Stimulated activated CD4-positive, alpha-beta T cell treated with anti-CD3 and anti-CD28 coated beads, Interleukin-4, amount 100 ng/mL, for 4 hours (primary cell): ENCODE measurements at places on chromosomes 4 and X.

DNA sequence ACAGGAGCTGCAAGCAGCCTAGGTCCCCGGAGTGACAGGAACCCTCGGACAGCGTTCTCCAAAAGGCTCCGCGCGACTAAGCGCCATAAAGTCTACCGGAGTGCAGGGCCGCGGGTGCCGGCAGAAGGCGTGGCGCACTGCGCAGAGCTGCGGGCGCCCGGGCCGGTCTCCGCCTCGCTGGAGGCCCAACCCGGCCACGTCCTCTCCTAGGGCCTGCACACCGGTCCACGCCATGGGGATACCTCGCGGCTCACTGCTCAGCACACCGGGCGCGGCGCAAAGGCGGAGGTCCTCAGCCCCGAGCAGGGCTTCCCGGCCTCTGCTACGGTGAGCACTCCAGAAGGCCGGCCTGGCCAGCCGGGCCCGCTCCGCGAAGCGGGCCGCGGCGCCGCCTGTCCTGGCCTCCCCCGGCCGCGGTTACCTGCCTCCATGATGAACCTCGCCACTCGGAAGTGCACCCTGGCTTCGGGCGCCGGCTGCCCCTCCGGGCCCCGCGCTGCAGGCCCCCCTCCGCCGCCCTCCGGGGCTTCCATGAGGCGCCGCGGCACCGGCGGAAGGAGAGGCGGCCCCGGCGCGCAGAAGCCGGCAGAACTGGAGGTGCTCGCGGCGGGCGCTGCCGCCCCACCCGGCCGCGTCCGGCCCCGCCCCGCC is at the start of gene CCNQ:
Gene CCNQ (minus strand): TSS at position 599 of the 651 bp plus-strand sequence. CDS start 66 bp downstream, at position 533.
- peak; percentile 18 for DNase-seq

- DNase-seq = no peak
Measured at GRCh38 chr4:3677748-3678070, 88.5 kb upstream of the ADRA2C start.

DNA sequence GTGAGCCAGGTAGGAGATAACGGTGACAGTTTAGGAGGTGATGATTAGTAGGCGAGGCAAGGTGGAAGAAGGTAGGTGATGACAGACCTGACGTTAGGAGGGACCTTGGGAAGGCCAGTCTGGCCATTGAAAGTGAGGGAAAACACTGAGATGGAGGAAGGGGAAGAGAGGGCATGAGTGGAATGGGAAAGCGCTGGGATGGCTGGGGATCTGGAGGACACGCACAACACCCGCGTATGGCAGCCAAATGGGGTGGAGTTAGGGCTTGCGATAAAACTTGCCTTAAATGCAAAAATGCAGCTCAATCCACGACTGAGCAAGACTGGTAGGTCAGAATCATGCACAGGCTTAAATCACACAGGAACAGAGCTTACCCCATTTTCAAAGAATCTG is 605 bp upstream of the CDKL2 start:
- no peak for DNase-seq

DNA sequence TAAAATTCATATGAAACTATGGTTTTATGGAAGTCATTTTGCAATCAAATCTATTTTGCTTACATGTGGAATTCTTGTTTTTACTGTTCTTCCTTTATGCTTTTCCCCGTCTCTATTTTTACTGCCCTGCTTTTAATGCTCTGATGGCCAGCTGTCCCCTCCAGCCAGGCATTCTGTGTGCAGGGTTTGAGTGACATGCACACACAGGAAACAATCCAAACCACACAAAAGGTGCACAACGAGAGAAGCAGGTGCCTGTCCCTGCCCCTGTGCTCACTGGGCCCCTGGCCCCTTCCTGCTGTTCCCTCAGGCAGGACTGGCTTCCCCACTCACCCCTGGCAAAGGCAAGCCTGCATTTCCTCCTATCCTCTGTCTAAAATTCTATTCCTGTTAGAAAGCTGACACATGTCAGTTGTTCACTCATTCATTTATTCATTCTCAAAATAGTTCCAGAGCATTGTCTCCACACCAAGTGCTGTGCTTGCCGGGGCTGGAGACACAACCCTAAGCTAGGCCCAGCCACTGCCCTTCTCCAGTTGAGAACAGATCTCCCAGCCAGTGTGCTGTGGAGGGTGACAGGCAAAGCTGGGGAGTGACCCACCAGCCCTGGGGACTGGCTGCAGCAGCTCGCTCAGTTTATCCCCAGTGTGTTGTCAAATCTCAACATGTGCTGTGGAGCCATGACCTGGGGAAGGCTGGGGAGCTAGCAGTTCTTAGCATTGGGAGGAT is 346.3 kb downstream of the FBXW7 start:
- DNase-seq = no peak

DNA sequence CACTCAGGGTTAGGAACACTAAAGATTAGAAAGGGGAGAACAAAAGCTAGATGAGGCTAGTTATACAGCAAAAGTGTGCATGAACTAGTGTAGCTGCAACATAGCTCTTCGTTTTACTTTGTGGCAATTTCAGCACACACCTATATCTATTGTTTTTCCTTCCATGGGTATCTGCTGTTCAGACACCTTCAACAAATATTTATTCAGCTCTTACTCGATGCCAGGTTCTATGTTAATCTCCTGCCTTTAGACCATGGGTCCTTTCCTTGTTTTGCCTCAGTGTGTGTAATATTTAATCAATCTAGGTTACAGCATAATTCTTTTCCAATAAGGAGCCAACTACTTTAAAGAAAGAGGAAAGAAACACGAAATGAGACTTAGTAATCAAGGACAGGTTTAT is 10.4 kb upstream of the FAM9A start:
- no peak for DNase-seq

DNA sequence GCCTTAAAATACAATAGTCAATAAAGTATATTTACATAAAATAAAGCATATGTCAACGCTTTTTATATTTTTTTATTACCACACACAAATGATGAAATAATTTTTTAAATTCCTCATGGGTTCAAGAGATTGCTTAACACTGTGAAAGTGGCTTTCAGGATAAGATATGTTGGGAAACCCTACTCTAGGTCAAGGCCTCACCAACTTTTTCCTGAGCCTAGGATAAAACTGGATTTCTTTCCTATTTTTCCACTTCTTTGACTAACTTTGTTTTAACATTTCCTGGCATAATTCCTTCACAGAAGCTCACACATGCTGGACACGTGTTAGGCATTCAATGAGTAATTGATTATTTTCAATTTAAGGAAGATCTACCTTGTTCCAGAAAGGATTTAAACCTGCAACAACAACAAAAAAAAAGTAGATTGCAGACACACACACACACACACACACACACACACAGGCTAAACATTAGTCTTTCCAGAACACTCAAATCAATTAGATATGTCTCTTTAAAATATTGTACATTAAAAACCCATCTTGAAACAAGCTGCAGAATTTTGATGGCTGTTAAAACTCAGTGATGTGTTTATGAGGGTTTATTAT is 9.1 kb downstream of the KLB start:
- DNase-seq = no peak

DNA sequence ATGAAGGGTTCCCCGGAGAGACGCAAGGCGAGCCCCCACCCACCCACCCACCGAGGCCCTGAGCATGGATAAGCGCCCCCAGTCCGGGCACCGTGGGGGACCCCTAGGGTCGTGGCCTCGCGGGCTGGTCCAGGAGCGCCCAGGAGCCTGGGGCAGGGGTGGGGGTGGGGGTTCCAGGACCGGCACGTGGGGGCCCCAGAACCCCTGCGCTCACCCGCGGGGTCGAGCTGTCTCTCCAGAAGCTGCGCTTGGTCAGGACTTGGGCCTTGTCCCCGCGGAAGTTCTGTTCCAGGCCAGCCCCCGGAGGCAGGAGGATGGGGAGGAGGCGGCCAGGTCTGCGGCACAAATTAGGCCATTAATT is 11.2 kb upstream of the SHOX start:
- no peak for DNase-seq

GRCh38 chr4:184171011-184171410 is 46.7 kb downstream of the ENPP6 start:
- DNase-seq = no peak

DNA sequence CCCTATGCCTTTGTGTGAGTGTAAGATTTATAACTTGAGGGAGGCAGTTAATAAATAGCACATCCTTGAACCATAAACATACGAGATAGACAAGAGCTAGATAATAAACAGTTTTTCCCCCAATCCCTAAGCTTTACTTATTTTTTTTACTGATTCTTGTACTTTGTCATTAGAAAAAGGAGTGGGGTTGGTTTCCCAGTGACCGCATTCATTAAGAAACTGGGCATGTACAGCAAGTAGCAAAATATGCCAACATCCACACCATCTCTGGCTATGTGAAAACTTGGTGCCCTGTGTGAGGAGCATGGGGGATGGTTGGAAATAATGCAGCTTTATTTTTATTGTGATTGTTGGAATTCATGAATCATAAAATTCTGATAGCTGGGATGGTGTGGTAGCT is 176.2 kb downstream of the CBR4 start:
- no peak for DNase-seq

DNA sequence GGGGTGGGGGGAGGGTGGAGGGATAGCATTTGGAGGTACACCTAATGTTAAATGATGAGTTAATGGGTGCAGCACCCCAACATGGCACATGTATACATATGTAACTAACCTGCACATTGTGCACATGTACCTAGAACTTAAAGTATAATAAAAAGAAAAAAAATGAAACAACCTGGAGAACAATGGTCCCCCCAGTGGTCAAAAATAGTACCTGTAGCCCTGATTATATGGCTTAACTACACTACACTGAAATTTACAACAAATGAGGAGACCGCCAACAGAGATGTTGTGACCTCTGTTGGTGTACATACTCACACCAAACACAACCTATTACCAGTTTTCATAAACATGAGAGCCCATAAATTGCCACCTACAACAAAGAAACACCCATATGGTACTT is 7.3 kb upstream of the MAGEE1 start:
- DNase-seq = no peak

GRCh38 chr4:168908093-168908492 is 102.0 kb downstream of the CBR4 start:
- DNase-seq = no peak
